ENCODE measurements at places on chromosomes 6 and 20.

- DNase-seq: no peak
These were observed at the start of gene MATN4 for GRCh38 chr20:45308117-45308778. Gene MATN4, minus strand, starts transcription at chr20:45308299. Its CDS starts 2,717 bp downstream, at chr20:45305582.

DNA sequence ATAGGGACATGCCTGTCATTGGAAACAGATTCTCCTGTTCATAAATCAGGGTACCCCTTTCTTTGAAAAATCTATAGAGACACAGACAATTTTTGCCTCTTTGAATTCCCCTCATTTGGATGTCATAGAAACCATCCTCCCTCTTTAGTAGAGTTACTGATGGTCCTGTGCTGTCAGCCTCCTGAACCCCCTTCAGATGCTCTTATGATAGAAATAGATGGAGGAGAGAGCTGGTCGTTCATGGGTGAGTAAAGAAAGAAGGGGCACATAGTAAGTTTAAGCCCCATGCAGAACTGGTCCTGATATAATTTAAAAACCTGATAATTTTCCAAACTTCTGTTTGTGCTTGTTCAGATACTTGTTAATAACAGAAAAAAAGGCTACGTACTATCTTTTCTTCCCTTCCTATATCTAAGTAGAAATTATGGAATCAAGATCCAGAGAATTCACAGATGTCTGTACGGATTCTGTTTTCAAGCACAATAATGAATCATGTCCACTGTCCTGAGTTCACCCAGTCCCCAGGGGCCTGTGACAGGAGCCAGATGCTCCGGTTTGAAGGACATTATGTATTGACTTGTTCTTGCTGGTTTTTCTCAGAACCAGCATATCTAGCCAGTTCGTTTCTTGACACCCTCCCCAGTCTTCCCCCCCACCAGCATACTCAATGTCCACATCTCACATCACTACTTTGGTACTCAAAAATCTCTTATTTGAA lies 78.1 kb downstream of the NCOA7 start:
- DNase-seq: no peak

DNA sequence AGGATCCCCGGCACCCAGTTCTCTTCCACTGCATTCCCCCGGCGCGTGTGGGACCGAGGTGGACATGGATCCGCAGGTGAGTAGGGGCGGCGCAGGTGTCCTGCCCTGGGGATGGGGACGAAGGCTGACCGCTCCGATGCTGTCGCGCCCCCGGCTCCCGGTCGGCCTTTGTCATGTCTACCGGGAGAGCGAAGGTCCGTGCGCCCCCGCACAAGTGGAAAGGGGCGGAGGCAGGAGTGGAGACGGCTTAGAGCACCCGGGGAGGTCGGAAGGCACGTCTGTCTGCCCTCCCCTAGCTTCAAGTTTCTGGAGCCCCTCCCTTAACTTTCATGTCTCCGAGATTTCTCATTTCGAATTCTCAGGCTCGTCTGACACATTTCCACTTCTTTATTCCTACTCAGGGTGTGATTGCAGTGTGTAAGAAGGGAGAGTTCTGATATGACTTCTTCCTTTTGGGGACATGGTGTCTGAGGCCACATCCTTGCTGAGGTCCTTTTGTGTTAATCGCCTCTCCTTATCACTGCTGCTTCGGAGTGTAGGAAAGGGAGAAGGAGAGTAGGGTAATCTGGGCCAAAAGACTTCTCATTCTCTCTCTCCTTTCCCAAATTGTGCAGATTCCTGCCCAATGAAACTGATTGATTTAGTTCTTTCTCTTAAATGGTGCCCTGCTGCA lies 435 bp downstream of the KIFC1 start:
- no peak for DNase-seq

GRCh38 chr20:58245181-58245891 lies 16.9 kb upstream of the ANKRD60 start:
- DNase-seq: no peak

DNA sequence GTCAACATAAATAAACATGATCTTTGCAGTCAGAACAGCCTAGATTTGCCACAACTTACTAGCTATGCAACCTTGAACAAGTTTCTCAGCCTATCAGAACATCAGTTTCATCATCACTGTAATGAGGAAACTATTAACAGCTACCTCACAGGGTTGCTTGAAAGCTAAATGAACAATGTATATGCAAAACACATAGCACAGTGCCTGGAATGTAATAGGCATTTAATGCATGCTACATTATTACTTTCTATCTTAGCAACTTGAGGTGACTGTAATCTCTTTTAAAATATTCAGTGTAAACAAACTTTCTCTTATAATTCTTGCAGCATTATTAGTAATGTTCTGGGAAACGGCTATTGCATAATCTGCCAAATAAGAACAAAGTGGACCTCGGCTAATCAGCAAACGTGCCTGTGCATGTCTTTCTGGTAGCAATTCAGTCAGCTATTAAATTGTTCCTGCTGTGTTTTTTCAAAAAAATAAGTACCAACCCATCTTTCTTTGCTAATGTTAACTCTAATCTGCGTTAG lies 61.5 kb downstream of the SYNE1 start:
- no peak for DNase-seq

DNA sequence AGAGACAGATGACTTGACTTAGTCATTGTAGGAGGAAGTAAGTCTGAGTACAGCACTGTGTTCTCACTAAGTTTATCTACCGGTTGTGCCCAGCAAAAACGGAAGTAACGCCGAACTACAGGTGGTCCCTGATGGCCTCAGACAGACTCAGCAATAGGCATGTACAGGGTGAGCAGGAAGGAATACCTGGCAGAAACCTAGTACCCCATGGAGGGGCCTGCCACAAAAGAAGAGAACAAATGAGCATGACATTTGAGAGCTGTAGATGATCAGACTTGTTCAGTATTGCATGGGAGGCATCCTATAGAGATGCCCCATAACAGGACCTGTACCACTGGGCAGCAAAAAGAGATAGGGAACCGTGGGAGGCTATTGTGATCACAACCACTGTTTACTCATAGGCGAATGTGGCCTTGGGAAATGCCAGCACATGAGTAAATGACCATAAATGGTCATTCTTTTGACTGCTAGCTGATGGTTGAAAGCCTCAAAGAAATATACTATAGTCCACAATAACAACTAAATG lies 106.4 kb upstream of the TAB2 start:
- no peak for DNase-seq

GRCh38 chr6:134551245-134551960 lies 233.5 kb upstream of the SGK1 start:
- peak; percentile 3 for DNase-seq

GRCh38 chr20:48209102-48209501 lies 423.8 kb upstream of the SULF2 start:
- DNase-seq: no peak

DNA sequence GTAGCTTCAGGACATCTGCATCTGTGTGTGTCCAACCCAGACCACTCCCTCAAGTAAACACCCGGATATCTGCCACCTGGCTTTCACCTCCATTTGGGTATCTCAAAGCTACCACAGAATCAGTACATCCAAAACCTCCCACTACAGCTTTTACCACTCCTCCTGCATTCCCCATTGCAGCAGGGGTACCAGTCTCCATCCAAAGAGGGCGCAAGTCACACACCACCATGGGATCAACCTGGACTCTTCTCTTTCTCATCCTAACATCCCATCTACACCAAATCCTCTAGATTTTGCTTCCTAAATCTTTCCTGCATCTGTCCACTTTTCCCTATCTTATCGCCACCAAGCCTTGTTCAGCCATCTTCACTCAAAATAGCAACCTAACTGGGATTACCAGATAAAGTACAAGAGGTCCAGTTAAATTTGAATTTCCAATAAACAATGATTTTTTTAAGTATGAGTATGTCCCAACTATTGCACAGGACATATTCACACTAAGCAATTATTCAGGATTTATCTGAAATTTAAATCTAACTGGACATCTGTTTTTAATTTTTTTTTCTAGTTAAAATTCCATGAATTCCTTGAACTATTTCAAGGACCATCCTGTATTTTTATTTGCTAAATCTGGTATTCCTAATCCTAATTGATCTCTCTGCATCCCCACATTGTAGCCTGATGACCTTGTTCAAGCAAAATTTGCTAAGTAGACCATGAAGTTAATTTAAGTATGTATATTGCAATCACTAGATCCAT lies 164.3 kb upstream of the MLN start:
- DNase-seq: no peak

DNA sequence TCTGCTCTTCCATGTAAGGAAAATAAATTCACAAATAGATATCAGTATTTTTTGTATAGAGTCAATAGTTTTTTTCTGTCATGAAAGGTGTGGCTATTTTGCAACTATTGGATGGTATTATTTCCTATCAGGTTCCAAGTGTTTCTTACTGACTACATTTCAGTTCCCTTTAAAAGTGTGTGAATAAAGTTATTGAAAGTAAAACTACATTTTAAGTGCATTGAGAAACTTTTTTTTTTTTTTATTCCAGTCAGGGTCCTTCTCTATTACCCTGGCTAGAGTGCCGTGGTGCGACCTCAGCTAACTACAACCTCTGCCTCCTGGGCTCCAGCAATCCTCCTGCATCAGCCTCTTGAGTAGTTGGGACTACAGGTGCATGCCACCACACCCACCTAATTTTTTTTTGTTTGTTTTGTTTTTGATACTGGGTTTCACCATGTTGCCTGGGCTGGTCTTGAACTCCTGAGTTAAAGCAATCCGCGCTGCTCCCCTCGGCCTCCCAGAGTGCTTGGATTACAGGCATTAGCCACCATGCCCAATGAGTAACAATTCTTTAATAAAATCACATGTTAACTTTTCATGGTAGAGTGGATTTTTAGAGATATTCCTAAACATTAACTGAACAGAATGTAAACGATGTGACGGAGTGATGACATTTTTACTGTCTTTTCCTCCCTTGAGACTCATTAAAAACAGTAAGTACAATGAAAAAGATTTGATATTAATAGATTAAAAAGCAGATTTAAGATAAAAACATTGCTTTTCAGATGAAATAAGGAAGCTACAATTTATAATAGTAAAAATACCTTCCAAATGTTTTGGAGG lies 69.7 kb upstream of the ADGRF4 start:
- DNase-seq: no peak

DNA sequence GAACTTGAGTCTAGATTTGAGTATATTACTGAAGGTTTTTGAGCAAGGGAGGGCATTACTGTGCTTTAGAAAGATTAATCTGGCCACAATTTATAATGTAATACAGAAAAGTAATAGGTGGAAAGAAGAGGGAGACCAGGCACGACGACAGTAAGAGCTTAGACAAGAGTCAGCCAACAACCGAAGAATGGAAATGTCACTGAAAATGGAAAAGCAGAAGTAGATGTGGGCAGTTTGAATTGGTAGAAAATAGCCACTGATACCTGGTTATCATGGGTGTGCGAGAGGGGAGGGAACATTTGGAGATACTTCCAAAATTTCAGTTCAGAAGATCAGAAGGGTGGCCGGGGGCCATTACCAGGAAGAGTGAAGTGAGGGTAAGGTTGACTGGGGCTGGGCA lies 339.1 kb downstream of the UTRN start:
- DNase-seq: no peak

- DNase-seq: no peak
These were observed 127.8 kb downstream of the CD109 start for GRCh38 chr6:73823832-73824231.

- peak; percentile 39 for DNase-seq
These were observed 183.7 kb upstream of the JAG1 start for GRCh38 chr20:10857352-10858070.

GRCh38 chr6:46312654-46313053 lies 141.9 kb upstream of the ENPP5 start:
- DNase-seq: no peak

DNA sequence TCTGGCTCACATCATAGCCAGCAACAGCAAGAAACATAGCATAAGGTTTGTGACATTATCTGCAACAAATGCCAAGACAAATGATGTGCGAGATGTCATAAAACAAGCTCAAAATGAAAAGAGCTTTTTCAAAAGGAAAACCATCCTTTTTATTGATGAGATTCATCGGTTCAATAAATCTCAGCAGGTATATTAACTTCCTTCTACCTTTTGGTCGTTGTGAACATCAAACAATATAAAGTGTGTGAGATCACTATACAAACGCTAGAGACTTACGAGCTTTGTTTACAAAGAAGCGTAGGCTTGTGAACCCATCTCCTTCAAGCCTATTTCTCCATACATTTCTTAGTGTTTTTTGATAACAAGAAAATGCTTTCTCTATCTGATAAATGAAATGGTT lies 3.5 kb downstream of the WRNIP1 start:
- no peak for DNase-seq

- no peak for DNase-seq
These were observed 15.1 kb upstream of the NTSR1 start for GRCh38 chr20:62693524-62693922.

DNA sequence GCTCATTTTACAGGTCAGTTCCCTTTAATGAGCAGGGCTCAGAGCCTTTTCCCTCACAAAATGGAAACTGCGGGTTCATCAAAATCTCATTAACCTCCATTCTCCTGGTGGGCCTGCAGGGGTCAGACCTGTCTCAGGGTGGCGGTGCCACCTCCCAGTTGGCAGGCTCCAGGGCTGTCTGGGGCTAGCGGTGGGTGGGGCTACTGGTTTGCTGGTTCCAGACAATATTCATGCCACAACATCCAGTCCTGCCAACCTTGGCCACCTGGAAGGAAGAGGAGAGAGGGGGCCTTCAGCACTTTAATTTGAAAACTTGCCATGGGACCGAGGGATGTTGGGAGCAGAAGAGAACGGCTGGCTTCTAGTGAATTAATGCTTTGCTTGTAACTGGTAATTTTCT lies 41.9 kb upstream of the CTNNBL1 start:
- DNase-seq: no peak

GRCh38 chr6:55668591-55668990 lies 89.6 kb upstream of the HMGCLL1 start:
- DNase-seq: no peak

- DNase-seq: no peak
These were observed 48.3 kb upstream of the RIN2 start for GRCh38 chr20:19709635-19710335.

GRCh38 chr6:27471365-27472115 lies 1.4 kb downstream of the ZNF184 start:
- DNase-seq: no peak

GRCh38 chr6:145400508-145400907 lies 334.8 kb downstream of the EPM2A start:
- no peak for DNase-seq

GRCh38 chr6:151036869-151037680 lies 171.6 kb downstream of the MTHFD1L start:
- no peak for DNase-seq

DNA sequence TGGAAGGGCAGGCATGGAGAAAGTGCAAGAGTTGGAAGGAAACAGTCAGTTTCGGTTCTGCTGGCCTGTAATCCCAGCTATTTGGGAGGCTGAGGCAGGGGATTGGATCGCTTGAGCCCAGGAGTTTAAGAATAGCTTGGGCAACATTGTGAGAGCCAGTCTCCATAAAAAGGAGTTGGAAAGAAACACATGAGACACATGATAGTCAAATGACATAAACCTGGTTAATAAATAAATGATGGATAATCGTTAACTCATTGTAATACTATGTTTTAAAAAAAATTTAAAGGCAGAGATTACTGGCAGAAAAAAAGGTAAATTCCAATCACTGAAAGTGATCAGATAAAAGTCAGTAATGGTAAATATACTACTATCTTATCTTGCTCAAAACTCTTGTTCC lies 37.2 kb upstream of the PHACTR1 start:
- no peak for DNase-seq

Data from H54 (cell line).